ENCODE measurements at places on chromosomes 12 and 14.
A peak's percentile ranks its signal among the peaks of the same experiment; 100 is the strongest.

DNA sequence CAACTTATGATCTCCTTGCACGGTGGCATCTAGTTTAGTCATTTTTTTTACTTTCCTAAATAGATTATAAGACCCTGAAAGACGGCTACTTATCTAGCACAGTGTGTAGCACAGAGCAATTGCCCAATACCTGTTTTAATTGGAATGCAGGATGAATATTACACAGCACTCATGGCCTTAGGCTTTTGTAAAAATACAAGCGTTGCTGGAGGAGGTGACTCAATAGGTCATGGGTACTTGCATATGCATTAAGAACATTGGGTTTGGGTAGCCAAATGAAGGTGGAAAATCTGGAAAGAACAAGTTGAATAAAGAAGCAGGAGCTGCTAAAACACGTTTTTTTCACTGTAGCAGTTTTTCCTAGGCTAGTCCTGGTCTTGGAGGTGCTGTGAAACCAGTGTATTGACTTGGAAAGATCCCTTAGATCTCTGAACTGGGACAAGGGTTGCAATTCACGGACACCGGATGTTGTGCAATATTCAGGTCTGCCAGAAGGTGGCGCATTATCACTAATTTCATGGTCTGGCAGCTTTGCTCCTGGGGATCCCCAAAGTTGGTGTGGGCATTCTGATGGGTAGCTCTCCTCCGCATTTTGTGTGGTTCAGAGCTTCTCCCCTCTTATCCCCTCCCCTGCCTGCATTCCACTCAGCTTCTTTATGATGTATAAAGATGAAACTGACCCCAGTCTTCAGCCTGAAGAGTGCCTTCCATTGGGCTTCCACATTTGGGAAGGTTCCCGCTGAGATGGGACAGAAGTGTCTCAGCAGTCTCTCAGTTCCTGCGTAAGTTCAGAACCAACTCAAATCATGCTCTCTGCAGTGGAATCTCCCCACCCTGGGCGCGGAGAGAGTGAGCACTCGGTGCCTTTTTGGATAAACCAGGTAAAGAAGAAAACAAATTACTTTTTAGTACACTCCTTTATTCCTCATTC, 278.3 kb downstream of the NRXN3 start:
- peak; percentile 44 for DNase-seq

DNA sequence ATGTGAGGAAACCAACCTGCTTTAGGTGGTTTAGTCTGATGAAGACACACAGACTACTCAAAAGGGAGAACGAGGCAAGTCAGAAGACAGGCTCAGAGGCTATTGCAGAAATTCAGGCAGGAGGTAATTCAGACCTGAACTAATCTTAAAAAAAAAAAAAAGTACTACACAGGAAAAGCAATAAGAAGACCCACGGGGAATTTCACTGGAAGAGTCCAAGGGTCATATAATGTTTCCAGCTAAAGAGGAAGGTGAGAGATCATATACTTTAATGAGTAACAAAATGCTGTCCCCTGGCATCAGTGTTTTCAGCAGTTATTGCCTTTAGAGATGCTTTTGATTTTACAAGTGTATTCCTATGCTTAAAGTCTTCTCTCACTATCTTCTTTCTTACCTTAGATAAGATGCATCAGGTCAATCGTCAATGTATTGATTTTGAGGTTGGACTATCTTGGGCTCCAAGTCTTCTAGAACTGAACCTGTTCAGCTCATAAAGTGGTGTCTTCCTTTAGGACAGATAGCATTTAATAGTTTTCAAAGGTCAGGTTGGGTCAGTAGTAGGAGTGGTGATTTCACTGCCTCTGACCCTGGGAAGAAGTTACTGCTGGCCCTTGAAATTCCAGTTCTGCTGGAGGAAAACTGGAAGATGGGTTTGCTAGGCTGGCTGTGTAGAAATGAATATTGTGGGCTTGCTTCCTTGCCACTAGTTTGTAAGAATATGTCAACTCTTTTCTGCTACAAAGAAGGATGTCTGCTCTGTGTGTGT, 60.0 kb downstream of the FAR2 start:
- no peak for DNase-seq

DNA sequence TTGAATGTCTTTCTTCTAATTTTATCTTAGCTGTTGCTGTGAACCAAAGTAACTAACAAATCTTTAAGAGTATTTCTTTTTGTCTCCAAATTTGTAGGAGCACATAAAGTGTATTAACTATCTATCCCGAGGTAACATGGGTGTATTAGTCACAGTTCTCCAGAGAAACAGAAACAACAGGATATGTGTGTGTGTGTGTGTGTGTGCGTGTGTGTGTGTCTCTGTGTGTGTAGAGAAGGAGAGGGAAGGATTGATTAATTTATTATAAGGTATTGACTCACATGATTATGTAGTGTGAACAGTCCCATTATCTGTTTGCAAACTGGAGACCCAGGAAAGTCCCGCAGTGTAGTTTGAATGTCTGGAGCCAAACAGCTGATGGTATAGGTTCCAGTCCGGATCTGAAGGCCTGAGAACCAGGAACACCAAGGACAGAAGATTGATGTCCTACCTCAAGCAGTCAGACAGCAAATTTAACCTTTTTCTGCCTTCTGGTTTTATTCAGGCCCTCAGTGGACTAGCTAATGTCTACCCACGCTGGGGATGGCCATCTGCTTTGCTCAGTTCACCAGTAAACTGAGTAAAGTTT, 14.4 kb downstream of the G2E3 start:
- DNase-seq = no peak

- DNase-seq = no peak
These were observed 47.3 kb upstream of the SRP54 start for GRCh38 chr14:34935488-34935887.

DNA sequence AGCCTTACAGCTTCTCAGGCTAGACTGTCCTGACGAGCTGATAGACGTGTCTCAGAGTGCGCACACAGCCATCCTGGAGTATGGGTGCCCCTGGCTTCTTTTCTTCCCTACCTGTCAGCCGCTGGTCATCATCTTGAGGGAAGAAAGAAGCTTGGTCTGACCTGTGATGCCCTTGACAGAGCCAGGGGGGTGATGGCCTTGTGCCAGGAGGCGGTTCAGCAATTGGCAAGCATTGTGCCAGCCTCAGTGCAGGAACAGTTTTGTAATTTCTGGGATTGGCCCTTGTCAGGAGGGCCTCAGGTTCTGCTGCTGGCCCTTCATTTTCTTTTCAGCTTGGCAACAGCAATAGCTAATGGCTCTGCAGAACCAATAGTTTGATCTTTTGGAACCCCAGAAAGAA, 80.1 kb downstream of the ADCK1 start:
- no peak for DNase-seq

GRCh38 chr12:65308006-65308405, 29.5 kb downstream of the MSRB3 start:
- no peak for DNase-seq

GRCh38 chr14:52112336-52113018, 43.6 kb upstream of the NID2 start:
- no peak for DNase-seq

GRCh38 chr14:21215130-21215878, 53.9 kb downstream of the HNRNPC start:
- no peak for DNase-seq

DNA sequence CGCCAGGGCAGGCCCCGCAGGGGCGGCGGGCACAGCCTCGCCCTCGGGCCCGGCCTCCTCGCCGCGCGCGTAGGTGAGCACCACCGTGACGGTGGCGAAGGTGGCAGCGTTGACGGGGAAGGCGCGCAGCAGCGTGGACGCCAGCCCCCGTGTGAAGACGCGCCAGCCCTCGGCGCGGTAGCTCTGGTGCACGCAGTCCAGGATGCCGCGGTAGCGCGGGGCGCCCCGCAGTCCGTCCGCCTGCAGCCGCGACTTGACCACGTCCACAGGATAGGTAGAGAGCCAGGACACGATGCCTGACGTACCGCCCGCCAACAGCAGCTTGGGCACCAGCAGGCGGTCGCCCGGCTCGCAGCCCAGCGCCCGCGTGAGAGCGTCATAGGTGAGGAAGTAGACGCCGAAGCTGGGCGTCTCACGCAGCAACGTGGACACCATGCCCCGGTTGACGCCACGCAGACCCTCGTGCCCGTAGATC, 13.9 kb downstream of the SLC25A29 start:
- DNase-seq = no peak

DNA sequence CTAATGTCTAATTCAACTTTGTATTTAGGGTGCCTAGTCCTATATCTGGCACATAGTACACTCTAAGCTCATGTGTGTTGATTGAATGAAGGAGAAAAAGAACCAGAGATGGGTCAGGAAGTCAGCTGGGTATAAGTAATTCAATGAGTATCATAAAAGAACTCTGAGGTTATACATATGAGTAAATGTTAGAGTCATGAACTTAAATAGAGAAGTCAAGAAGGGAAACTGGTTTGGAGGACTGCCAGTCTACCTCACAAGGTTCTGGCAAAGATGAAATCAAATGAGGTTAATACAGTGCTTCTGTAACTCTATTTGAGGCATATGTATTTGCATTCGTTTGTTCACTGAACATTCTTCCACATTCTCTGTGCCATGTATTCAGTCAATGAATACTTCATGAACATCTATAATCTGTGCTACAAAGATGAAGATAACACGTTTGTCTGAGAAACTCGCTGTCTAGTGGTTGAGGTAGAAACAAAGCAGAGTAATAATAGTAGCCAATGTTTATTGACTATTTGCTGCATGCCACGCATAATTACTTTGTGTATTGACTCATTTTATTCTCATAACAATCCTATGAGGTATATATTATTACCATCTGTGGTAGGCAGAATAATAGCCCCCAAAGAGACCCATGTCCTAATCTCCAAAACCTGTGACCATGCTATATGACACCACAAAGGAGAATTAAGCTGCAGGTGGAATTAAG, 88.9 kb downstream of the PTGER2 start:
- no peak for DNase-seq

DNA sequence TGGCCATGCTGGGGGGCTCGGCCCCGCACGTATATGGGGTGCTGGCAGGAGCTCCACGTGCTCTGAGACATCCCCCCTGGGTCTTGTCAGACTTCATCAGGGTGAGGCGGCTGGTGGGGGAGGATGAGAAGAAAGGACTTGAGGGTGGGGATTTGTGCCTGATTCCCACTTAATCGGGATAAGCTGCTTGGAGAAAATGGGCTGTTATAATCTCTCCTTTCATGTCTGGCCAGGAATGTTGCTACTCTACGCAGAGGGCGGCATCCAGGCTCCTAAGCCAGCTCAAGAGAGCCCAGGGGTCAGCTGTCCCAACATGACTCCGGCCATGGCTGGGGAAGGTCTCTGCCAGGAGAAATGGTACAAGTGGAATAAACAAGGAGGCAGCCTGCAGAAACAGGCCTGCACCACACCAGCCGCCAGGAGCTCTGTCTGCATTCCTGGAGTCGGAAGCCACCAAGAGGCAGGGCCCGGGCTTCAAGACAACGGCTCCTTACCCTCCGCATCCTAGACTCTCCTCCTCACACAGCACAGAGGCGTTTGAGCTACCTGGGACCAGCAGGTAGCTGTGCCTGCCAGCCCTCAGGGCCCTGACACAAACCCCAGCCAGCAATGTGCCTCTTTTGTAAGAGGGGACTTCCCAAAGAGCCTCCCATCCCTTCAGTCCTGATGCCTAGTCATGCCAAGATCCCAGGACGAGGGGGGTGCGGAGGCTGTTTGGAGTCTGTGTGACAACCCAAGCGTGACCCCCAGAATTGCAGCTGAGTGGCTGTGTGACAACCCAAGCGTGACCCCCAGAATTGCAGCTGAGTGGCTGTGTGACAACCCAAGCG, 195.8 kb upstream of the DIO3 start:
- DNase-seq = no peak
